ENCODE measurements at places on chromosomes 1 and 21. TPM values are rescaled to one million over a fixed set of nuclear protein-coding genes. Genes with fewer than 3 reads are reported as not detected.

DNA sequence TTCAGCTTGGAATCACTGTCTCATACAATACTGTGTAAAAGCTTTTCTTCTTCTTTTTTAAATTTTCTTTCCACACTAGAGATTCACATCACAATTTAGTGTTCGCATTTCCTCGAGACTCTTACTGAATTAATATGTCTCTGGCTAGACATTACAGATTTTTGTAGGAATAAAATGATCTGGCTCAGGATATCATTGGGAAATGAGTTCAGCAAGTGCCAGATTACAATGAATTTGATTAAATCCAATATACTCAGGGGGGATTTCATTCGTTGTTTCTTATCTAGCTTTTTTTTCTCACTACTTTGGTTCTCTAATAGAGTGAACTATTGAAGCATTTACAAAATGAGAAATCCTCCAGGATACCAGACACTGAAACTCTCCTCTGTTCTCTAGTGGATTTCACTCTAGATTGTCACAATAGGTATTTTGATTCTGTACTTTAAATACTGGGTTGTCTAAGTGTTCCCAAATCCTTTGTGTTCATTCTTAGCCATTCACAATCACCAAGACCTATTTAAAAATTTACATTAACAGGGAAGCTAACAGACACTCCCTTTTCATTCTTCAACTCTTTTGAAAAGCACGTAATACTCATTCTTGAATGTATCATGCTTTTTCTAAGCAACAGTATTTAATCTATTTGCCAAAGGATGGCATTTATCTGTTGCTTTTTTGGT is 2.8 kb upstream of the TSEN15 start:
- no peak for DNase-seq

DNA sequence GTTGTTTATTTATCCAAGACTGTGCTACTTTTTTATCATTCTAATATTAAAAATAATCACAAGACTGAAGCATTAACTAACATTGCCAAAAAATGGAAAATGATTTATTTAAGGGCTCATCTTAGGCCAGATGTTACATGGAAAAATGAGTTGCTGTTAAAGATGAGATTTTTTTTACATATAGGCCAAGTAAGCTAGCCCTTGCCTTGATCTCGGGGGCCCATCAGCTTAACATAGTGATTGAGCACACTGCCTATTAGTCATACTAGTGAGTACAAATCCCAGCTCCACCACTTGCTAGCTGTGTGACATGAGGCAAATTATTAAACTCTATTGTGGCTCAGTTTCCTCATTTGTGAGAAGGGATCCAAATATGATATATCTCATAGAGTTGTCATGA is 275.9 kb upstream of the SNX7 start:
- no peak for DNase-seq

DNA sequence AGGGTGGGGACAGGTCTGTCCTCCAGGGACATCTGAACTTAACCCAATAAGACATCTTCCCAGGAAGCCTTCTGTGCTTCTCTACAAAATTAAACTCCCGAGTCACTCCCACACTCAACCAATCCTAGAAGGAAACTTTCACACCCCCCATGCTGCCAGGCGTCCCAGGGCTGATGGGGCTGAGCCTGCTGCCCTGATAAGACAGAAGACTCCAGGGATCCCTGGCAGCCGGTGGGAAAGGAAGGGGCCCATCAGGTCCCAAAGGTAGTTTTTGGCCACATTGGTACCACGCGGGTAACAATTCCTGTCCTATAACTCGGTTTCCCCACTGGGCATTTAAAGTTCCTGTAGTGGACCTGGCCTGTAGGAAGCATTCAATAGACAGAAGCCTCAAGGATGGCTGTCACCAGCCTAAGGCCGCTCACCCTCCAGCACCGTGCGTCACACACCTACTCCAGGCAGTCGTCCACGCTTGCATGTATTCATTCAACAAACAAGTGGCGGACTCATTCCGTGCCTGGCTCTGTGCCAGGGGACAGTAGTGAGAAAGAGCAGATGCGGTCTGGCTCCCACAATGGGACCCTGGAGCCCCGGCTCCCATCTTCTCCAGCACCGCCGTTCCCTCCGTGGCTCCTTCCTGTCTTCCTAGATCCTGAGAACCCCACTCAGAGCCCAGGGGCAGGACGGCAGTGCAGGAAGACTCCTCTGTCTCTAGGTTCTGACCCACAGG is 465.2 kb downstream of the NPHP4 start:
- no peak for DNase-seq

- no peak for DNase-seq
Measured at GRCh38 chr21:36297406-36297937, 22.5 kb upstream of the MORC3 start.

GRCh38 chr1:201021630-201022492 is 1.7 kb downstream of the KIF21B start:
- DNase-seq, result no peak

MYBPH gene
- not detected for total RNA-seq
